ENCODE measurements at places on chromosomes 13 and 19. TPM values are rescaled to one million over a fixed set of nuclear protein-coding genes. Genes with fewer than 3 reads are reported as not detected.

Gene CTU1
- total RNA-seq, result 25.5 TPM

Gene DZIP1
- total RNA-seq, result 72.8 TPM

Gene ZNF787
- total RNA-seq, result 13.6 TPM

Gene S1PR5
- total RNA-seq, result 0.84 TPM

Gene CEBPA
- total RNA-seq, result 204 TPM

DNA sequence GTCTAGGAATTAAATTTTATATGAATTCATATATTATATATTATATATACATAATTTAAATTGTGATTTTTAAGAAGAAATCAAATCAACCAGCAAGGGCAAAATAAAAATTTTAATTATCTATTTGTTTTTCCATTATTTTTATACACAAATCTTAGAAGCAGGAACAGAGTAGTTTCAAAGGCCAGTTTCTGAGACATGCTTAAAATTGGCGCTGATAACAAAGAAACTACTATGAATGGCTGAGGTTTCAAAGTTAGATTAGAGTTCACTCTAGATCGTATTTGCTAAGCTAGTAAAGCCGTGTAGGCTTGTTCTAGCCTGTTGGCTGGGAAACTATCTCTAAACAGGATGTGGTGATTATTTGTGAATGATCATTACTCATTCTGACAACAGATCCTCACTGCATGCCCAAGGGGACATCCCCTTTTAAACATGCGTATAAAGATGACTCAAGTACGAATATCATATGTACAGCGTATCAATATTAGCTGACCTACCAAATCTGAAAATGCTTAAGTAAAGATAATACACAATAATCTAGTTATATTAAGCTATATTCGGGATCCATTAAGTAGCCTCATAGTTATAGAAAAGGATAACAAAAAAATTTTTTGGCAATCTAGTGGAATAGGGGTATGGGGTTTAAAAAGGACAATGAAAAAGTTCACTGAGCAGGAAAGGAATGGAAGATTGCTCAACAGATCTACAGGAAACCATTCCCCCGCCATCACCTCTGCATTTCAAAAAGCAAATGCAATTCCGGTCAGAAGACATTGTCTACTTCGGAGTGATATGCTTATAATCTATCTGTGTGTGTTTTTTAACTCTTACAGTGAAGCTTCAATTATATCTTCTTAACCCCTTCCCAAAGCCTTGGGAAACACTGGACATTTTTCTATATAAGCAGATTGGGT is 150.1 kb downstream of the SHISA2 start:
- no peak for DNase-seq

GRCh38 chr19:32416749-32417456 is 11.3 kb downstream of the DPY19L3 start:
- no peak for DNase-seq

DNA sequence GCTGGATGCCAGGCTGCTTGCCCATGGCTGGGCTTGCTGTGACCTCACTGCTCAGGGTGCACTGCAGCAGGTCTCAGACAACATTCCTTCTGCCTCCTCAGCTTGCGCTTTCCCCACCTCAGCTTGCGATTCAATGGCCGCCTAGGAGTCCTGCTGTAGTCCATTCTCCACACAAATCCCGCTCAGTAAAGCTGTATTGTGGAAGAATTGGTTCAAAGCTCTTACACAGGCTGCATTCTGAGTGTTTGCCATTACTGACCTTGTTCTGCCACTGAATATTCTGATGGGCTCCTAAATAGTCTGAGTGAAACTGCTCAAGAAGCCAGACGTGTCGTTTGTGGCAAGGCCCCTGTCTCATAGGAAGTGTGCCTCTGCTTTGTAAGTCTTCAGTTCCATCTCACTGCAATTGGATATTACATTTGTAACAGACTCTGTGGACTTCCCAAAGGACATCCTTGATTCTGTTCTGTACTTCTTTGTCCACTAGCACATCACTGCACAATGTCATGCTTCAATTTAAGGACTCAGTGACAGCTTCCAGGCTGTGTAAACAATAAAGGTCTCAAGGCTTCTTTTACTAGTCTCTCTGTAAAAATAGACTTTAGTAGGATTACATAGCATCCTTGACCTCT is 49.8 kb downstream of the KATNAL1 start:
- DNase-seq, result no peak

DNA sequence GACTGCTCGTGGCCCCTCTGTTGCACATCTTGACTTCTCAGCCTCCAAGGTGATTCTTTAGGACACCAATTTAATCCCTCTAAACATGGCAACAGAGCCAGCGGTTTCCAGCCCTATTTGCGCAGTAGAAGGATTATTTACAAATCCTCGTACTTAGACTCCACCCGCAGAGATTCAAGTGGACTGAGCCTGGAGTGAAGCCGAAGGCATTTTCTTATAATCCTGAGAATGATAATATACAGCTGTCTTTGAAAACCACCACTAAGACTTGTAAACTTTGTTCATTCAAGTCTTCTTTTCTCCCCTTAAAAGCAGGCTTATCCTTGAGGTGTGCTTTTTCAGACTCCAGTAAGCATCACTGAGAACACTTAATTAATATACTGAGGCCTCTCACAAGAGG is 4.8 kb upstream of the DPRX start:
- DNase-seq, result no peak

DNA sequence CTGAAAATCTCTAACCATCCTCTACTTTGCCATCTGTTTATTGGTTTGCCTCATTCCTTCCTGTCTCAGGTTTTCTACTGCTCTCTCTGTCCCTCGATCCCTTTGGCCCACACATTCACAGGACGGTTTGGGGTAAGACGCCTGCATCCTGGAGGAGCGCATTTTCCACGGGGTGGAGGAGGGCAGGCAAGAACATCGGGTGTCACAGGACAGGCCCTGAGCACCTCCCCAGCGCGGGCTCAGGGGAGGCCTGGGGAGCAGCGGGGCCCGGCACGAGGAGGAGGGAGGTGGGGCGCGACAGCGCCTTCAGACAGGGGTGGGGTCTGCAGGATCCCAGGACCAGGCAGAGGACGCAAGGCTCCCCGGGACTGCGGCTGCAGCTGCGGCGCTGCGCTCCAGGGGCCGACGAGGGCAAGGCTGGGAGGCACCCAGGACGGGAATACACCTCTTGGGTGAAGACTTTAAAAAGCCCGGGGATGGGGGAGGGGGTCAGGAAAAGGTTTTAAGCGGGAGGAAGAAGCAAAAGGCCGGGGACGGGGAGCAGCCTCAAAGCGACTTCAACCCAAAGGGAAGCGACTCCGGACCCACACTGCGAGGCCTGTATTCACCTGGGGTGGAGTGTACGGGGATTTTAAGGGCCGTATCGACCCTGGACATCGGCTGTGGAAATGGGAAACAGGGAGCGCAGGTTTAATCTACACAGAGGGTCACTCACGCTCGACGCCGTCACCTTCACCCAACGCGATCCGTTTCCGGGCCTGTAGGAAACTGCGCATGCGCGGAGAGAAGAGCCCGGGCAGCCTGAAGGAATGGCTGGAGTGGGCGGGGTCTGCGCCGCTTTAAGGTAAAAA is at the start of gene ZNF415:
TSS of gene ZNF415 (minus strand) at position 770 of the 851 bp plus-strand sequence. CDS start 10,234 bp downstream, outside the sequence.
- peak; percentile 45 for DNase-seq

DNA sequence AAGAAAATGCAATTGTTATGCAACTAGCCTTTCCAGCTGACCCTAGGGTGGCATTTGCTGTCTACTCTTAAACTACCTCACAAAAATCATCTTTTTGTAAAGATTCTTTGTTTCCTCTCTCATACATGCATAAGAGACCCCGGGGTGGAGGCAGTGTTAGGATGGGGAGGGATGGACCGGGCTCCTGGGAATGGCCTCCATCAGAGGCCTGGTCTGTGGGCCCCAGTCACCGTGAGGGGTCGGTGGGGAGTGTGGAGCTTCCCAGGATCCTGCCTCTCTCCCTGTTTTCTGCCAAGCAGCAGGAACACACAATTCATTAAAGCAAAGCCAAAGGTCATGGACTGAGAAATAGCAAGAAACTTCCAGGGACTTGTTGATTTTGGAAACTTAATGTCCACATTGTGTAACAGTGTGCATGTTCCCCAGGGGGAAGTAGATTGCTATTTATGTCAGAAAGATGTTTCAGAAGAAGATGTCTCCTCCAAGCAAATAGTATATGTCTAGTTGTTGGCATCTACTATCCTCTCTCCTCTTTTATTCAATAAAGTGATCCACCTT is 241.4 kb downstream of the ENOX1 start:
- DNase-seq, result peak; percentile 28

- no peak for DNase-seq
Observed at GRCh38 chr13:74210693-74211393, 76.6 kb upstream of the KLF12 start.

GRCh38 chr19:40165362-40165937 is 25.8 kb upstream of the MAP3K10 start:
- DNase-seq, result no peak

DNA sequence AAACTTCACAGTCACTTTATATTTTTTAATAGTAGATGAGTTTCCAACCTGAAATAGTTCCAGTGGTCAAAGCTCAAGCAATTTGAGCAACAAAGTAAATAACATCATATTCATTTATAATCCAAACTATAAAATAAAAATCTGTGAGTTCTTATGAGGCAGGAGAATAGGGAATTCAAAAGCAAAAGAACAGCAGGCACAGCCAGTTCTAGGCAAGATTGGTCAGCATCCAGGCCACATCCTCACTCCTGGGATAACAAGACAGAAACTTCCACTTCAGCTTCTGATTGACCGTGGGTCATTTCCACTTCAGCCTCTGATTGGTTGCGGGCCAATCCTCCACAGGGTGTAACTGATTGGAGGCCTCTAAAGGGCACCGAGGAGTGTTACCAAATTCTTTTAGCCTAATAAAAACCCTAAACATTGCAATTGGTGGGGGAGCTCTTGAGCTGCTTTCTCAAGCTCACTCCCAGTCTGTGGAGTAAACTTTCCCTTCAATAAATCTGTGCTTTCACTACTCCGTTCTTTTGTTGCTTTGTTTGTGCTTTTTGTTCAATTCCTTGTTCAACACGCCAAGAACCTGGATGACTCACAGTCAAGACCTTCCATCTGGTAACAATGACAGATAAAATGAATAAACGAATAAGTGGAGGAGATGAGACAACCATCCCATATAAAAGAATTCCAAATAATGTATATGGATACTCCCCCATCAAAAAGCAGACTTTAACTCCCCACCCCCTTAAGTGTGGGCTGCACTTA is 42.6 kb upstream of the AMER2 start:
- DNase-seq, result peak; percentile 43

DNA sequence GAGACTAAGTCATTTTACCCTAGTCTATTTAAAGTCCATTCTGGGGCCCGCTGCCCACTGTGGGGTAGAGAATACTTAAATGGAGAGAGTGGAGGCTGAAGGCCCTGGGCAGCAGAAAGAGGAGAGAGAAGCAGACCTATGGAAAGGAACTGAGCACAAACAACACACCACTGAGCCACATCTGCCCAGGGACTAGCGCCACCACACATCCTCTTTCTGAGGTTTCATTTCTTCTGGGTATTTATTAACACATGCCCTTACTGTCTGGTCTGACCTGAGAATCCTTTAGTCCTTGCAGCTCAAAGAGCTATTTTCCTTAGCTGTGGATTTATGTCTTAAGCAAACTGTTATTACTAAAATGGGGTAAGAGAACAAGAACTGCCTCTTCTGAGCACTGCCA is 154.0 kb downstream of the NALCN start:
- no peak for DNase-seq

DNA sequence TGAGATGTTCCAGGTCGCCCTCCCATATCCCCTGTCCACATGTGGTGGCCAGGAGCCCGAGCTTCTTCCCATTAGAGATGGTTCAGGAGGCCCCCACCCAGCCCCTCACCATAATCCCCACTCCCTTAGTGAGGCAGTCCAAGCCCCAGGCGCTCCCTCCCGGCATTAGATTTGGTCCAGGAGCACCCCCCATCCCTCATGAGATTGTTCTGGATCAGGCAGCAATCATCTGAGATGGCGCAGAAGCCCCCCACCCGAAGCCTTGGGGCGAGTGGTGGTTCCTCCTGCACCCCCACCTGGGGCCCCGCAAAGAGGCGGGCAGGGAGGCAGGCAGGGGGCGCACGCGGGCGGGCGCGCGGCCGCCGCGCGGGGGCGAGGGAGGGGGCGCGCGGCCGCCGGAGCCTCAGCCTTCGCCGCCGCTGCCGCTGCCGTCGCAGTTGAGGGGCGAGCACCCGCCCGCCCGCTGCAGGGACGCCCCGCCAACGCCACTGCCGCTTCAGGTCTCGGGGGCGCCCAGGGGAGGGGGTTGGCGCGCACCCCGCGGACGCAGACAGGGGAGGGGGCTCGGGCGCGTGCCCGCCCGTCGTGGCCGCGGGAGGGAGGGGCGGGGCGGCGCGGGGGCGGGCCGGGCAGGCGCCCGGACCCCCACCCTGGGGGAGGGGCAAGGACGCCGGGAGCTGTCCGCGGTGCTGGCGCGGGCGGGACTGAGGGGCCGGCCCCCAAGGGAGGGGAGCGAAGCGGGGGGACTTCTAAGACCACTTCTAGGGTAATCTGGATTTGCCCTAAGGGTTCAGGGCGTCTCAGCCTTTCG is 46.4 kb upstream of the SHKBP1 start:
- no peak for DNase-seq

DNA sequence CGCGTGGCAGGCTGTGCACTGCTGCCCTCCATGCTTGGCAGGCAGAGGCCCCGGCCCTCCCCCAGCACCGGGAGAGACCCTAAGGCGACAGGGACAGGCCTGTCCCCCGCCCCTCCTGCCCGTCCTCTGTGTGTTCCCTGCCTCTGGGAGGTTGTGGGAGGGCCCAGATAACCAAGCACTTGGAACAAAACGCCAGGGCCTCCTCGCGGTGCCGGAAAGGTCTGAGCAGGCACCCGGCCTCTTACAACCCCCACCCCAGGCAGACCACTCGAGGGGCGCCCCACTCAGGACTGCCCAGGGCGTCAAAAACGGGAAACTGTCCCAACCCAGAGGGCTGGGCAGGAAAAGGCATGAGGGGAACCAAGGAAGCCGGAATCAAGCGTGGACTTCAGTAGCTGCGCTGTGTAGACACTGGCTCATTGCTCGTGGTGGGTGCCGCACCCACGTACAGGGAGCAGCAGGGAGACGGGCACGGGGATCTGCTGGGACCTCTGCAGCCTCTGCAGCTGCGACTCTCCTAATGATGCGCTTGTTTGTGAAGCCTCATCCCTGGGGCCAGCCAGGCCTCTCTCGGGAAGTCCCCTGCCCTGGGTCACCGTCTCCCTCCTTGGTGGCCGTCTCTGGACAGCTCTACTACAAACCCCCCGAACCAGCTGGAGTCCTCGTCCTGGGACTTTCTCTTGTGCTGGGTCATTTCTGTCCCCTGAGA is 20.0 kb downstream of the GNA11 start:
- no peak for DNase-seq

- DNase-seq, result no peak
Observed at GRCh38 chr13:43326100-43326499, 302.7 kb downstream of the DNAJC15 start.

Data from tibial nerve (tissue), 4 donors.